IMR-90 (cell line): ENCODE measurements at places on chromosomes 1 and 21. TPM values are rescaled to one million over a fixed set of nuclear protein-coding genes. Genes with fewer than 3 reads are reported as not detected.

Gene MAP1LC3C
- under 0.01 TPM in 1 of 2 replicates, not detected in the other for total RNA-seq

Gene UTS2
- total RNA-seq: not detected in 2 replicates

Gene BSND
- not detected in 2 replicates for total RNA-seq

DNA sequence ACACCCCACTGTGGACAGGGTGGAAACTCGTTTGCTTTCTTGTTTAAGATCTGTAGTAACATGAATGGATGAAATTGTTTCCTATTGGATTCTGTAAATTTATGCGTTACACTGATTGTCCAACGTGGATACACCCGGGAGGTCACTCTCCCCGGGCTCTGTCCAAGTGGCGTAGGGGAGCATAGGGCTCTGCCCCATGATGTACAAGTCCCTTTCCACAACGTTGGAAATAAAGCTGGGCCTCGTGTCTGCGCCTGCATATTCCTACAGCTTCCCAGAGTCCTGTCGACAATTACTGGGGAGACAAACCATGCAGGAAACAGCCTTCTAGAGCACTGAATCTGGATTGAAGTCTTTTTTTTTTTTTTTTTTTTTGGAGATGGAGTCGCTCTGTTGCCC, 1.4 kb downstream of the RCC1 start:
- DNase-seq: no peak
- H3K27me3 ChIP-seq: no peaks in the 10 kb centered on the region
- H3K36me3 ChIP-seq: peaks cover 46% of the 10 kb centered on the region
- H3K4me3 ChIP-seq: peak overlapping the region; percentile 88

DNA sequence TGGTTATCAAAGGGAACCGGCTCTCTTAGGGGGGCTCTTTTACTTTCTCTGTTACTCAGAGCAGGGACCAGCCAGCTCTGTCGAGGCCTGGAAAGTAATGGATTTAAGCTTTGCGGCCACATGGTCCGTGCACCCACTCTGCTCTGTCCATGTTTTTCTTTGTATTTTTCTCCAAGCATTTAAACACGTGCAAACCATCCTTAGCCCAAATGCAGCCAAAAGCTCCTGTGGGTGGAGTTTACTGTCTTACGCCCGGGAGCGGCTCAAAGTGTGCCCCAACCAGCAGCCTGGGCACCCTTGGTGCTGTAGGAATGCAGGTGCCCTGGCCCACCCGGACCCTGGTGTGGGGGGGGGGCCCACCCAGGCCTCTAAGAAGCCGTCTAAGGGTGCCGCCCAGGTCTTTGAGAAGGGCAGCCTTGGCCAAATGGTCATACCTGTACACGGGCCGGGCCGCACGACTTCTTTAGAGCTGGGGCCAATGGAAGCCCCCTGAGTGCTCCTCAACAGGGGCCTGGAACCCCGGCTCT, 29.2 kb upstream of the POFUT2 start:
- H3K4me1 ChIP-seq: peaks cover 28% of the 10 kb centered on the region
- no peaks in the 10 kb centered on the region for H3K27me3 ChIP-seq
- no peak for DNase-seq
- H3K36me3 ChIP-seq: no peaks in the 10 kb centered on the region
- H3K4me3 ChIP-seq: no peak overlapping the region
- H3K27ac ChIP-seq: peak overlapping the region; percentile 85

GRCh38 chr1:201272799-201273198, 10.5 kb upstream of the PKP1 start:
- no peaks in the 10 kb centered on the region for H3K36me3 ChIP-seq
- no peak overlapping the region for H3K4me3 ChIP-seq
- peaks cover 8% of the 10 kb centered on the region for H3K4me1 ChIP-seq
- no peak overlapping the region for H3K27ac ChIP-seq

GRCh38 chr1:202140833-202141232, 3.7 kb downstream of the ARL8A start:
- H3K27ac ChIP-seq: no peak overlapping the region
- no peaks in the 10 kb centered on the region for H3K27me3 ChIP-seq
- H3K4me3 ChIP-seq: no peak overlapping the region
- peaks cover 16% of the 10 kb centered on the region; the same call in 1 of the 2 replicates for H3K36me3 ChIP-seq
- no peak for DNase-seq
- H3K4me1 ChIP-seq: peaks cover 4% of the 10 kb centered on the region

DNA sequence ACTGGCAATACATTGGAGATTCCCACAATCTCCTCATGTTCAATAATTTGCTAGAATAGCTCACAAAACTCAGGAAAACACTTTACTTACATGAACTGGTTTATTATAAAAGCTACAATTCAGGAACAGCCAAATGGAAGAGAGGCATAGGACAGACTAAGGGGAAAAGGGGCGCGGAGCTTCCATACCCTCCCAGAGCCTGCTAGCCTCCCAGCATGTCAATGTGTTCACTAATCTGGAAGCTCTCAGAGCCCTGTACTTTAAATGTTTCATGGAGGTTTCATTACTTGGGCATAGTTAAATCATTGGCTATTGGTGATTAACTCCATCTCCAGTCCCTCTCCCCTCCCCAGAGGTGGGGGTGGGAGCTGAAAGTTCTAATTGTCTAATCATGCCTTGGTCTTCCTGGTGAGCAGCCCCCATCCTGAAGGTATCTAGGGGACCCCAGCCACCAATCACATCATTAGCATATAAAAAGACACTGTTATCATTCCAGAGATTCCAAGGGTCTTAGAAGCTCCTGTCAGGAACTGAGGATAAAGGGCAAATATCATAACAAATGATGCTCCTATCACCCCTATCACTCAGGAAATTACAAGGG, 10.9 kb upstream of the DMRTB1 start:
- peak overlapping the region; percentile 32; the same call in 1 of the 2 replicates for H3K27ac ChIP-seq
- no peak overlapping the region for H3K4me3 ChIP-seq
- H3K36me3 ChIP-seq: no peaks in the 10 kb centered on the region
- peaks cover 7% of the 10 kb centered on the region for H3K4me1 ChIP-seq
- no peaks in the 10 kb centered on the region for H3K27me3 ChIP-seq

DNA sequence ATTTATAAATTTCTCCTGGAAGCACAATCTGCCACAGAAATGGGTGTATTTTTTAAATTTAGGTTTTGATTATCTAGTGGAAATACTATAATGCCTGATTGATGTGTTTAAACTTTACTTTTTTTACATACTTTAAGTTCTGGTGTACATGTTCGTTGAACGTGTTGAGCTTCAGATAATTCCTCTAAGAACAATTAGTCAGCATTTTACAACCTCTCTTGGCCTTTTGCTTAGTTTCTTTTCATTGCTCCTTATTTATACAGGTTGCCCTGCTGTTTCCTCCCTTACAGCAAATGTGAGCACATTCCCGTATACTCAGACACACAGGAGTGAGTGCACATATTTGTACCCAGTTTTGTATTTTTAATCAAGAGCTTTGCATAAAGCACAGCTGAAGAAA, 1038.9 kb downstream of the BRINP3 start:
- H3K4me3 ChIP-seq: no peak overlapping the region
- no peaks in the 10 kb centered on the region for H3K36me3 ChIP-seq
- H3K4me1 ChIP-seq: no peaks in the 10 kb centered on the region
- no peaks in the 10 kb centered on the region for H3K27me3 ChIP-seq
- no peak for DNase-seq
- H3K27ac ChIP-seq: no peak overlapping the region
